ENCODE measurements at places on chromosomes 16 and 17.

DNA sequence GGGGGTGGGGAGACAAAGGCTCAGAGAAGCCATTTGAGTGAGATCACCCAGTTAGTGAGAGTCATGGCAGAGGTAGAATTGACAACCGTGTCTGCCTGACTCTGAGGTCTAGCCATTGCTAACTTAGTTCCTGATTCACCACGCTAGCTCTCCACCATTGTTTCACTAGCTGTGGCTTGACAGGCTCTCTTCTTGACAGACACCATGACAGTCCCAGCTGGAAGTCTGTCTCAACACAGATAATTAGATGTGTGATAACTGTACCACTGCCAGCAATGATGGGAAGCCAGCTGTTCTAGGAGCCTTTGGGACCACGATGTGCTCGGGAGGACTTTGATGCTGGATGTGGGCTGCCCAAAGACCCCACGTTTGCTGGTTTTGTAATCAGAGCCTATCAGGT is 170.5 kb upstream of the CACNG3 start:
- H3K4me3 ChIP-seq = no peak overlapping the region
- DNase-seq = no peak
- H3K27me3 ChIP-seq = no peaks in the 10 kb centered on the region
- no peak overlapping the region for H3K27ac ChIP-seq

DNA sequence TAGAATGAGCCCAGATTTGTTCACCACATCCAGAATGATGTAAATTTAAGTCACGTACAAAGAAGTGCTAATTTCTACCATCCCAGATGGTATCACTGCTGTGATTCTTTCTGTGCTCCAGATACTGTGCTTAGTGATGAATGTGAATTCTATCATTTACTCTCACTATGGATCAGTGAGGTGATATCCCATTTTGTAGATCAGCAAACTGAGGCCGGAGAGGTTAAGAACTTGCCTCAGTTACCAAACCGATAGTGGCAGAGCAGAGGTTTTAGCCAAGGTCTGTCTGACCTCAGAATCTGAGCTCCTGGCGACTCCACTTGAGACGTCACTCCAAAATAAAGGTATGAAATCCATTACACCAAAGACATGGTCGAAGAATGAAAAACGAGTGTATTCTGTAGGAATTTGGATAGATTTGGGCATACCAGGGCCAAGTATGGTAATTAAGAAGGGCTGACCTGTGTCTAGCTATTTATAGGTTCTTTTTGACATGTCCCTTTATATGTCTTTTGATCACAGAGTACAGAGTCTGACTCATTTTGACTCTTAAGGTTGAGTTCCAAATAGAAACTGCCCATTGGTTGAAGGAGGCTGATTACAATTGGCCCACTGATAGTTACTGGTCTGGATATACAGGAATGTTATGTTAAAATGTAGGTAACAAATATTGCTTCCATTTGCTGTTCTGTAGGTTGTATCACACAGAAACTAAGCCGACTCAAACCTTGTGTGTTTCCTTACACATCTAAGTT is 10.0 kb downstream of the MAP2K6 start:
- no peak overlapping the region for H3K4me3 ChIP-seq
- H3K27ac ChIP-seq = no peak overlapping the region
- H3K36me3 ChIP-seq = no peaks in the 10 kb centered on the region
- peaks cover 12% of the 10 kb centered on the region for H3K4me1 ChIP-seq
- DNase-seq = no peak

DNA sequence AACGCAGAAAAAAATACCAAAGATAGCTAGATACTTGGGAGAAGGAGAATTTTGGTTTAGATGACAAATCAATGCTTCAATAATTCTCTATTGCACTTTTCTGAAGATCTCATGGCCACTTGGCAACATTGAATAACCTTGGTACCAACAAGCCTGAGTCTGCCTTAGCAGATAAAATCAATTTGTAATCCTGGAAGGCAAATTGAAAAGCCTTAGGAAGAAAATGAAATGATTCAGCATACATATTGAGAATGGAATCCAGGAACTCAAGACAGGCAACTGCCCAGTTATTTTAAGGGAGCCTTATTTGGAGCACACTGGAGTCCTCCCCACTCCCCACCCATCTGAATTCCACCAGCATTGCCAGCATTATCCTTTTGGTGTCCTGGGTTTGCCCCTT is 109.3 kb upstream of the SOX9 start:
- H3K27me3 ChIP-seq = no peaks in the 10 kb centered on the region
- H3K4me3 ChIP-seq = no peak overlapping the region
- H3K36me3 ChIP-seq = no peaks in the 10 kb centered on the region

DNA sequence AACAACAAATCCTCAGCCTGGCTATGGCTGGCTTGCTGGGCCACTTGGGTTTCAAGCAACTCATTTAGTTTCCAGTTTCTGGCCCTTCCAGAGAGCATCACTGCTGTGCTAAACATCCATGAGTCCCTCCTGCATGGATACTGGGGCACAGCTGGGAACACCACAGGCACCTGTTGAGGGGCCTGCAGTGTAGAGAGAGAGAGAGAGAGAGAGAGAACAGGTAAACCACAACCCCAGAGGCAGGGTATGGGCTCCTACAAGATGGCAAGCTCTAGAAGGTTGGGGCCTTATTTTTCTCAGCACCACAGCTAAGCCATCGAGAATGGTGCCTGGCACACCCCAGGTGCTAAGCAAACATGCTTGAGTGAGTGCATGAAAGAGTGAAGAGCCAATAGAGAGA is 120.3 kb downstream of the RBFOX3 start:
- H3K36me3 ChIP-seq = no peaks in the 10 kb centered on the region
- H3K4me1 ChIP-seq = no peaks in the 10 kb centered on the region
- no peak overlapping the region for H3K27ac ChIP-seq
- no peak for DNase-seq
- H3K4me3 ChIP-seq = no peak overlapping the region

- H3K36me3 ChIP-seq = no peaks in the 10 kb centered on the region
- DNase-seq = no peak
- H3K27me3 ChIP-seq = no peaks in the 10 kb centered on the region
- no peak overlapping the region for H3K4me3 ChIP-seq
- no peaks in the 10 kb centered on the region for H3K4me1 ChIP-seq
These were observed 82.6 kb downstream of the IRX3 start for GRCh38 chr16:54203851-54204505.

DNA sequence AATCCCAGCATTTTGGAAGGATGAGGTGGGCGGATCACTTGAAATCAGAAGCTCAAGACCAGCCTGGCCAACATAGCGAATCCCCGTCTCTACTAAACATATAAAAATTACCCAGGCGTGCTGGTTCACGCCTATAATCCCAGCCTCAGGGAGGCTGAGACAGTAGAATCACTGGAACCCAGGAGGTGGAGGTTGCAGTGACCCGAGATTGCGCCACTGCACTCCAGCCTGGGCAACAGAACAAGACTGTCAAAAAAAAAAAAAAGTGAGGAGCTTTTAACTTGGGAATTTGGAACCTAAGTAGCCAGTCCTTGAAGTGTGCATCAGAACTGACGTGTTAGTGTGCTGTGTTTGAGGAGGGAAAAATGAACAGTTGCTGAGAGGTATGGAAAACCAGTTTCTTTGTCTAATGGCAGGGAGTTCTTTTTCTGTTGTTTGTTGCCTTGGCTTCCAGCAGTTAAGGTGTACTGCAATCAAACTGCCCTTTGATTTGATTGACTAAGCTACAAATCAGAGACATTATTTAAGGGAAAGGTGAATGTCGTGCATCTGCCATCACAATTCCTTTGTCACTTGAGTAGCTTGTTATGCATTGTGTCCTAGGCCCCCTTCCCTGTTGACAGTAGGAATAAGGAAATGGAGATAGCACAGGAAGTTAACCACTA is 8.6 kb upstream of the DUSP14 start:
- no peak overlapping the region for H3K27ac ChIP-seq
- DNase-seq = no peak
- H3K4me1 ChIP-seq = no peaks in the 10 kb centered on the region
- H3K27me3 ChIP-seq = no peaks in the 10 kb centered on the region

DNA sequence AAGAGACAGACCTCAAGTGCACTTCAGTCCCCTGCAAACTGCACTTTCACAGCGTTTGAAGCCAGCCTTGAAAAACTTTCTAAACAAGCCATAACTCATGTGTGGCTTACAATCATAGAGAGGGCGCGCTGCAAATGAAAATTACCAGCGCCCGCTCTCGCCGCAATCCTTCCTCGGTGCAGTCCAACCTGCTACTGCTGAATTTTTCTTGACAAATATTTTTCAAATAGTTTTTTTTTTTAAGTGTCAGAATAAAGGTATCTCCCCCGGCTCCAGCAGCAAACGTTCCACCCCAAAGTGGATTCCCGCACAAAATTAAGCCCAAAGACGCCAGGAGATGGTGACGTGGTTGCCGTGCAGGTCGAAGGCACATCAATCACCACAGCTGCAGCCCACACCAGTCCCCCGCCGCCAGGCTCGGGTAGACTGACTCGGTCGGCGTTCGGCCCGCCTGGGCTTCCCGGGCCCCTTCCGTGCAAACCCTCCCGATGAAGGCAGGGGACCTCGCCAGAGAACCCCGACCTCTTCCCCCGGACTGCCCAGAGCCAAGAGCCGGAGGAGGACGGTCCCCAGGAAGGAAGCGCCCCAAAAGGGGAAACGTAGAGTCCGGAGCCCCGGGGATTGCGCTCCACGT is 630 bp downstream of the GRB2 start:
- no peaks in the 10 kb centered on the region for H3K27me3 ChIP-seq
- no peaks in the 10 kb centered on the region for H3K36me3 ChIP-seq
- H3K4me3 ChIP-seq = peak overlapping the region; percentile 68
- H3K27ac ChIP-seq = peak overlapping the region; percentile 90
- peaks cover 46% of the 10 kb centered on the region for H3K4me1 ChIP-seq
- peak; percentile 40 for DNase-seq

DNA sequence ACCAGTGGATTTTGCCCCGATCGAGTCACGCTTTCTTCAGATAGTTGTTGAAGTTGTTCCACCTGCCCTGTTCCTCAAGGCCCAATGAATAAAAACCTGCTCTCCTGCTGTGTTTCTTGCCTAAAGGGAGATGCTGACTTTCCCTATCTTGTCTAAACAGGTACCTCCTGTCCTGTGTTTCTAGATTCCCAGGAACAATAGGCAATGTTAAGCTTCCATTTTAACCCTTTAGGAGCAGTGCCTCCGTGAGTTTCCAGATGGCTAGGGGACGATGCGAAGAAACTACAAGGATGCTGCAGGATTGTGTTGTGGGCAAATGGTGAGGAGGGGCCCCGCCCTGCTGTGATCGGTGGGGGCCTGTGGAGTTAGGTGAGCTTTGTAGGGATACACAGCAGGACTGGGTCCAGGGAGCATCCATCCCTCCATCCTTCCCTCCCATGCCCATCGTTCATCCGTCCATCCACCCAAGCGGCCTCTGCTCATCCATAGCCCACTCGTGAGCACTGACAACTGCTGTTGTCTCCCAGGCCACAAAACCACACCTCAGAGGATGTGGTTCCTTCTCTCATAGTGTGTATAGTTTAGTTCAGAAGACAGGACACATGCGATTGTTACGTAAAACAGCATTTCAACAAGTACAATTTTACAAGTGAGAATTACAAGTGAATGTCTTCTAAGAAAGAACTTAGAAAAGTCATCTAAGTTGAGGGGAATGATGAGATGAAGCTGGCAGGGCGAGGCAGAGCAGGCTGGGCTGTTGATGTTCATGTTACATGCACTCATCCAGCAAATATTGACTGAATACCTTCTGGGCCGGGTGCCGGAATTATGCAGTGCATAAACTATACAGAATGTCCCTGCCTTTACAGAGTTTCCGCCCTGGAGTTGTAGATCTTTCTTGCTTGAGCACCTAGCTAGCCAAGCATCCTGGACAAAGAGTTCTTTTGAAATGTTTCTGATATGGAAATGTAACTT is 5.2 kb downstream of the ARSG start:
- H3K4me1 ChIP-seq = peaks cover 61% of the 10 kb centered on the region
- no peaks in the 10 kb centered on the region for H3K27me3 ChIP-seq
- DNase-seq = peak; percentile 84
- no peaks in the 10 kb centered on the region for H3K36me3 ChIP-seq
- H3K4me3 ChIP-seq = peak overlapping the region; percentile 36

GRCh38 chr16:959232-960040 is 11.3 kb downstream of the LMF1 start:
- H3K4me1 ChIP-seq = peaks cover 8% of the 10 kb centered on the region
- no peak overlapping the region for H3K27ac ChIP-seq
- H3K36me3 ChIP-seq = no peaks in the 10 kb centered on the region
- no peak for DNase-seq

DNA sequence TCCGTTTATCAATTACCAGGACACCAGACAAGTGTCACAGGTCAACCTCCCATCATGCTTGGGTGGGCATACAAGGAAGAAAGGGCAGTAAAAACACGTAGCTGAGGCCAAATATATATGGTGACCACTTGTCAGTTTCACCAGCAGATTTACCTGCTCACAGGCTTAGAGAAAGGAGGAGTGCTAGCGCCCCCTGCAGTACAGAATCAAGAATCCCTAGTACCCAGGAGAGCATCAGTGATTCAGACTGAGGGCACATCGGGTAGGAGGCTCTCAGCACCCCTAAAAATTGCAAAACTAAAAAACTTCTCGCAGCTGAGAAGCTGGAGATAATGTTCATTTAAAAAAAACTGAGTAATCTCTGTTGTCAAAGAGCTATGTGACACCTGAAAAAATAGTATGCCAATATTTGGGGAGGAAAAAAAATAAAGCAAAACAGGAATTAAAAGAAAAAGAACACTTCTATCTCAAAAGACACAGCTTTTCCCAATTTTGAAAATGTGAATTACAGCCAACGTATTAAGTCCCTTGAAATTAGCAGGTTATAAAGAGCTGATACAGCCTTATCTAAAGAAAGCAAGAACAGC is 21.2 kb upstream of the MON1B start:
- no peaks in the 10 kb centered on the region for H3K4me1 ChIP-seq
- H3K36me3 ChIP-seq = no peaks in the 10 kb centered on the region
- no peak overlapping the region for H3K27ac ChIP-seq
- DNase-seq = no peak

- no peaks in the 10 kb centered on the region for H3K27me3 ChIP-seq
- no peaks in the 10 kb centered on the region for H3K36me3 ChIP-seq
- H3K27ac ChIP-seq = no peak overlapping the region
These were observed 424.7 kb downstream of the CDH13 start for GRCh38 chr16:83051451-83051850.

GRCh38 chr16:4339909-4340308 is 11.2 kb downstream of the PAM16 start:
- no peaks in the 10 kb centered on the region for H3K4me1 ChIP-seq
- H3K36me3 ChIP-seq = no peaks in the 10 kb centered on the region
- no peaks in the 10 kb centered on the region for H3K27me3 ChIP-seq

- H3K27me3 ChIP-seq = no peaks in the 10 kb centered on the region
- peak overlapping the region; percentile 78 for H3K4me3 ChIP-seq
- DNase-seq = no peak
- no peaks in the 10 kb centered on the region for H3K36me3 ChIP-seq
These were observed 1.5 kb downstream of the MCRIP1 start for GRCh38 chr17:81831563-81831956.

DNA sequence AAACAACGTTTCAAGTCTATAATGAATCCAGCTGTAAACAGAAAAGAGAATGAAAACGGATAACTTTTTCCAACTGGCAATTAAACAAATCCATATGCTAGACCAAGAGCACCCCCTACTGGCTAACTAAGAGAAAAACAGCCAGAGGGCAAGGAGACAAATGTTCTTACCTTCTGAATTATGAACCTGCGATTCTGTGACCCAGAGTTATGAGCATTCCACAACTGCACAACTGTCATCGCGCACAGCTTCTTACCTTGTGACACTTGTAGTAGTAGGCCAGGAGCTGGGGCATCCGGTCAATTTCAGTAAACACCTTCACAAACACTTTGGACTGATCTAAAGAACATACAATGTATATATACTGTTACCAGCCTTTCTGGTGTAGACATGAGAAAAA is 18.6 kb downstream of the COG7 start:
- peaks cover 16% of the 10 kb centered on the region for H3K36me3 ChIP-seq
- H3K27ac ChIP-seq = no peak overlapping the region
- no peak overlapping the region for H3K4me3 ChIP-seq
- H3K4me1 ChIP-seq = no peaks in the 10 kb centered on the region
